Breast epithelium (tissue), 4 donors: ENCODE measurements at places on chromosomes 7 and 10.

DNA sequence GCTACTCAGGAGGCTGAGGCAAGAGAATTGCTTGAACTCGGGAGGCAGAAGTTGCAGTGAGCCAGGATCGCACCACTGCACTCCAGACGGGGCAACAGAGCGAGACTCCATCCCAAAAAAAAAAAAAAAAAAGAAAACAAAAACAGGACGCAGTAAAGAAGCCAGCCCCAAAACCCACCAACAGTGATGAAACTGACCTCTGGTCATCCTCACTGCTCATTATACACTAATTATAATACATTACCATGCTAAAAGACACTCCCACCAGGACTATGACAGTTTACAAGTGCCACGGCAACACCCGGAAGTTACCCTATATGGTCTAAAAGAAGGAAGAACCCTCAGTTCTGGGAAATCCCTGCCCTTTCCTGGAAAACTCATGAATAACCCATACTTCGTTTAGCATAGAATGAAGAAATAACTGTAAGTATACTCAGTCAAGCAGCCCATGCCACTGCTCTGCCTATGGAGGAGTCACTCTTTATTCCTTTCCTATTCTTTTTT lies 40.0 kb upstream of the EIF4H start:
- no peak for DNase-seq

GRCh38 chr10:58712982-58713381 lies 200.3 kb downstream of the BICC1 start:
- no peak for DNase-seq

- DNase-seq: no peak
Observed at GRCh38 chr7:127933146-127933545, 98.1 kb downstream of the LRRC4 start.

DNA sequence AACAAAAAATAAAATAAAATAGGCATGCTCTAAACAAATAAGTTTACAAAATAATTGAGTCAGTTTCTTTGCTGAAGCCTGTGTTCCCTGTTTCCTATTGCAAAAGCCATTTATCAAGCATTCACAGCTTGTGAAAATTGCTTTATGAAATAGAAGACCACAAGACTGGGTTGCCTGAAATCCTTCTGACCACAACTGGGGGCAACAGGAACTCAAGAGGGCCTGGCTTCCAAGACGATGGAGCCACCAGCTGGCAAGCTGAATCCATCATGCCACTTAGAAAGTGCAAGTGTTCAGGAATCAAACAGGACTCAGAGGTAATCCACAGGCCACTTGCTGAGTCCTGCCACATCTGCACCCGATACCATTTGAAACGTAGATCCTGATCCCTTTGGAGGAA lies 752 bp upstream of the ABCA13 start:
- DNase-seq: no peak

DNA sequence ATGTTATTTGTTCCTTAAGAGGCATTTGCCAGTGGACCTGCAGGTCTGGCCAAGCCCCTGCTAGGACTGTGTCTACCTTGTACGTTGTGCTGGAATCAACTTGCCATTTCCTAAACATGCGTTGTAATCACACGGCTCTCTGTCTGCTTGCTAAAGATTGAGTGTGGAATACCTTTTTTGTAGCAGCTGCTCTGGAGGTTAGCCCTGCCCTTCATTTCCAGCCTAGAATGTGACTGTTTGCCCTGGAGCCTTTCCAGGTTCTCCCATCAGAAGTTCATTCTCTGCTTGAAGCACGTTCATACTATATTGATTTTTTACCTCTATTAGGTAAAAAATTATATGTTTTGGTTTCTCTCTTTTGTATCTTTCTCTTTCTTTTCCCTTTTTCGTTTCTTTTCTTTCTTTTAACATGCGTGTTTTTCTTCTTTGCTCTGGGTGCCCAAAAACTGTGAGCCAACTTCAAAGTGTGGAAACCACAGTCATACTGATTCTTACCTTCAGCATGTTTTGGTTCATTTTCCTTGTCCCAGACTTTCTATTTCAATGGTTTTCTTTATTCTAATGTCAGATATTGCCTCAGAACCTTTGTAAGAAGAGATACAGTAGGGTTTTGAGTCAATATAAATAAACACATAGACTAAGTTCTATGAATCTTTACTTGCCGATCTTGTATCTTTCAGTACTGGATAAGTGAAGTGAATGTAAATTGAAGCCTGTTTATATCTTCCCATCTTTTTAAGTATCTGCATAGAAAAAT lies 111.9 kb upstream of the RPA3 start:
- no peak for DNase-seq

GRCh38 chr10:48777110-48777509 lies 92.4 kb downstream of the WDFY4 start:
- DNase-seq: no peak

DNA sequence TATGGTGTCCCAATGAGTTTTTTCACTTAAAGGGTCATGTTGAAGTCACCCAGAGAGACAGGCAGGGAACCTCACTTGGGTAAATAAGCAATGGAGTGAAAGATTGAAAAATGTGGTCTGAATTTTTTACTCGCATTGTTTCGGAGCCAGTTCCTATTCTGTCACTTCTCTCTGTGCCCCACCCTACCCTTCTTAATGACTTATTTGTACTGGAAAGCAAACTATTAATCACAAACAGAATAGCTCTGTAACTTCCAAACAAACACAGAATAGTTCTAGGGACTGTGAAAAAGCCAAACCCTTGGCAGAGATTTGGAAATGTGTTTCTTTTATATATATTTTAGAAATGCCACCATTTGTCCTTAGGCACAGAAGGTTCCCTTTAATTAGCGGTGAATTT lies 76.0 kb downstream of the LRMDA start:
- no peak for DNase-seq

GRCh38 chr7:110914263-110914662 lies 176.7 kb upstream of the LRRN3 start:
- DNase-seq: no peak

- no peak for DNase-seq
Observed at GRCh38 chr7:55132890-55133551, 114.2 kb downstream of the EGFR start.

DNA sequence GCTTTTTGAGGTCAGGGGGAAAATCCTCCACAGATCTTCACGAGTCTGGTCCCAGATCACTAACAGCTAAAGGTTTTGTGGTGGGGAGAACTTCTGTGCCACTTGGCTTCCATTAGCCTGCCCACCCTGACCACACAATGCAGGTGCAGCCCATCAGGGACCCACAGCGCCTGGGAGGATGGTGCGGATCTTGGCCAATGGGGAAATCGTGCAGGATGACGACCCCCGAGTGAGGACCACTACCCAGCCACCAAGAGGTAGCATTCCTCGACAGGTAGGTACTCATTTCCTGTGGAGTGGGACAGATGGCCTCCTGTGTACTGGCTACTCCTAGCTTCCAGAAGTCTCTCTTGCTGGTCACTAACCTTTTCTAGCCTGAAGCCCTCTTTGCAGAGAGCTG lies 1.5 kb downstream of the FAM241B start:
- peak; percentile 4 for DNase-seq

DNA sequence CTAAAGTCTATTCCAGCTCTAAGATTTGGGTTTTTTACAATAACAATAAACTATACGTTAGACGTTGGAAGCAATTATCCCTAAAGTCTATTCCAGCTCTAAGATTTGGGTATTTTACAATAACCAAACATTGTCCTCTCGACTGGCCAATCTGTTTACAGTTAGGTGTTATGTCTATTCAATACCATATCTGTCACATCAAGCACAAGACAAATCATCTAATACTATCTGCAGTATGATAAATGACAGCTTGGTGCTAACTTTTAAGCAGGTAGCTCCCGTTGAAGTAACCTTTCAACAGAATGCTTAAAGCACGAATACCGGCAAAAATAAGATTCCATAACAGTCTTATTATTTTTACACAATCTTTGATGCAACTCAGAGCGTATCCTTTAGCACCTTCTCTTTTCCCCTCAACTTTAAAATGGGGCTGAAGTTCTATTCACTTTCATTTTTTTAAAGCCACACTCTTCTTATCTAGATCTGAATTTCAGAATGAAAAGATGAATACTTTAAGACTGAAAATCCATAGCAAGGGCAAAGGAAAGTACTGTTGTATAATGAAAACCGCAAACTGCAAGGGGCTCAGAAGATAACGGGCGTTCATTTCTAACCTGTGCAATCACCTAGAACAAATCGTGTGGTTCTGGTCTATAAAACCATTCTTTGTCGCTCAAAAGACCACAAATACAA lies 925 bp downstream of the H2AZ2 start:
- DNase-seq: no peak

DNA sequence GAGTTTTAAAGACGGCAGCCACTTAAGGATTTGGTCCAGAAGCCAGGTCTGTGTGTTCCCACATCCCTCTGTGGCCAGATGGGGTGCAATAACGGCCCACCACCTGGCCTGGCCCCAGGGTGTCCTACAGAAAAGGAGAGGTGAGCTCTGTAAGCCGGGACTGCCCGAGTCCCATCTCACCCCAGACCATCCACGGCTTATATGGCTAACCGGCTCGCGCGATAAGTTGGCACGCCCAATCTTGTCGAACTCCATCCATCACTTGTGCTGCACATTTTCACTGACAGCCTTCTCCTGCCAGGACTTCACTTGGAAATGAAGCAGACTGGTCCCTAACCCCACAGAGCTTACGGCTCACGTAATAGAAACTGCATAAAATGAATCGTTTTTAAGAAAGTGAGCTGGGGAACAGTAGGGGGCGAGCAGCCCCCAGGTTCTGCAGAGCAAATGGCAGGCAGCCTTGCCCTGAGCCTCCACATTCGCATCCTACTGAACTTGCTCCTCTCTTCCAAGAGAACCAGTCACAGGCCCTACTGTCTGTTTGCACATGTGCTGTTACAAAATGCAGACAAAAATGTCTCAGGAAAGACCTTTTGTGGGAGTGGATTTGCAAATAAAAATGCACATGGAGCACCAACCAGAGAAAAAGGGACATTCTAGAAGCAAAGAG lies 98.2 kb downstream of the TNS3 start:
- no peak for DNase-seq

DNA sequence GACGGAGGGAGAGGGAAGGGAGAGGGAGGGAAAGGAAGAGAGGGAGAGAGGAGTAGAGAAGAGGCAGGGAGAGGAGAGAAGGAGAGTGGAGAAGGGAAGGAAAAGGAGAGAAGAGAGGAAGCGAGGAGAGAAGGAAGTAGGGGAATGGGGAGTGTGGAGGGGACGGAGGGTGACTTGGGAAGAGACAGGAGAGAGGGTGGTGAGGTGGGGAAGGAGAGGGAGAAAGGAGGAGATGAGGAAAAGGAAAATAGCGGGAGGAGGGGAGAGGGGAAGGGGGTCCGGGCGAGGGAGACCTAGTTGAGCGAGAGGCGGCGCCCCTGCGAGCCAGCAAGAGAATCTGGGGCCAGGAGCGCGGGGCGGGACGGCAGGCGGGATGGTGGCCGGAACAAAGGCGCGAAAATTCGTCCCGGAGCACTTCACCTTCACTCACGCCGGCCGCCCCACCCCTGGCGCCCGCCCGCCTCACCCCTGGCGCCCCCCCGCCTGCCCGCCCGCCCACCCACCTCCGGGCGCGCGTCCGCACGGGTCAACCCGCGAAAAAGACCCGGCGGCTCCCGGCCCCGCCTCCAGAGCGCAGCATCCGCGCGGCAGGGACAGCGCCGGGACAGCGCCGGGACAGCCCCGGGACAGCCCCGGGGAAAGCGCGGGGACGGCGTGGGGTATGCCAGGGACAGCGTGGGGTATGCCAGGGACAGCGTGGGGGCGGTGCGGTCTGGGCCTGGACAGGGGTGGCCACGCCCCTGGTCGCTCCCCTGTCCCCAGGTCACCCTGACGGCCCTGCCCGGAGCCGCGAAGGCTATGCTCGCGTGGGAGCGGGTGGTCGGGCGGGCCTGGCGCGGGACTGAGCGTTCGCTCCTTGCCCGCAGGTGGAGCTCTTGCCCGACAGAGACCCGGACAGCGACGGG lies 4.2 kb downstream of the VSTM2A start:
- DNase-seq: no peak

GRCh38 chr10:31130406-31130805 lies 98.7 kb upstream of the ZNF438 start:
- DNase-seq: no peak

GRCh38 chr10:79320820-79321493 lies 26.3 kb upstream of the PPIF start:
- no peak for DNase-seq

DNA sequence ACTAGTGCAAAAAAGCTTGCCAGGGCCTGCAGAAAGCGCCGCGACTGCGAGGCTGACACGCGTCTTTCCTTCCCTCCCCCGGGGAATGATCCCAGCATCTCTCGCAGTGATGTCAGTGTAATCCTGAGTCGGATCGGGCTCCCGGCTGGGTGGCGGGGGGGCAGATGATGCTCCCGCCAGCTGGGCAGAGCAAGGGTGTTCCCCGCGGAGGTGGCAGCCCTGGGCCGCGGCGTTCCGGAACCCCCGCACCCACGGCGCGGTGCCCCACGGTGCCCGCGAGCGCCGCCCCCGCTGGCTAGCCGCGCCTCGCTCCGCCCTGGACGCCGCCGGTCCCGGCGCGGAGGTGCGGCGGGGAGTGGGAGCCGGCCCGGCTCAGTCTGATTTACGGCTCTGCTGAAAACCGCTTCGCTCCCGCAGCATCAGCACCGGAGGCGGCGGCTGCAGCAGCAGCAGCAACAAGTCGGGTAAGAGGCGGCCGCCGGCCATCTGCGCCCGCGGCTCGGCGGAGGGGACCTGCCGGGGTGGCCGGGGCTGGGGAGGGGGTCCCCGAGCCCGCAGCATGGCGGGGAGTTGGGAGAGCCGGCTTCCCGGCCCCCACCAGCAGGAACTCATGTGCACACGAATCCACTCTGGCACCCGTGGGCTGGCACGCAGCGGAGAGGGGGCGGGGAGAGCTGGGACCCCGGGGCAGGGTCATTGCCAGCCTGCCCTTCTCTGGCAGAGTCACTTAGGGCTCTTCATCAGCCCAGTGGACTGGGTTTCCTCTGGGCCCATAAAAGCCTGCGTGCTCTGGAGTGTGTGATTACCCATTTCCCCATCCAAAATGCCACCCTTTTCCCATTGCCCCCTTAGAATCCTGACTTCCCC lies at the start of gene ZNF365:
Gene ZNF365, plus strand, starts transcription at position 375 of the 867 bp plus-strand sequence. CDS start 1,825 bp downstream, outside the sequence.
- no peak for DNase-seq

- no peak for DNase-seq
Observed at GRCh38 chr10:132257271-132257670, 50.5 kb downstream of the STK32C start.

- DNase-seq: no peak
Observed at GRCh38 chr7:102473271-102473991, 5.3 kb downstream of the POLR2J start.

DNA sequence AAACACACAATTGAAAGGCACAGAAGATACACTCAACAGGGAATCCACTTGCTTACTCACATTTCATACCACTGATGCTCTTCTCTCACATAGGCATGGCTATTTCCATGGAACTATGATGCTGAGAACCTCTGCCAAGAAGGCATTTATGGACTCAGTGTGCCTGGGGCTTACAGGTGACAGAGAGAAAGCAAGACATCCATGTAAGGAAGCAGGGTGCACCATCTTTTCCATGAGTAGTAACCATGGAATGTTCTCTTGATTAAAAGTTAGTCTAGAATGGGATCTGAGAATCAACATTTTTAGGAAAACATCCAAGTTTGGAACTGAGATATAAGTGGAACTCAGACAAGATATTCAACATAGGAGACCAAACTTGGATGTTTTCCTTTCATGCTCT lies 52.5 kb upstream of the MACC1 start:
- no peak for DNase-seq
